CD4-positive, alpha-beta T cell treated with Interleukin-21 for 1 hour (primary cell): ENCODE measurements at places on chromosomes 7 and 10.

DNA sequence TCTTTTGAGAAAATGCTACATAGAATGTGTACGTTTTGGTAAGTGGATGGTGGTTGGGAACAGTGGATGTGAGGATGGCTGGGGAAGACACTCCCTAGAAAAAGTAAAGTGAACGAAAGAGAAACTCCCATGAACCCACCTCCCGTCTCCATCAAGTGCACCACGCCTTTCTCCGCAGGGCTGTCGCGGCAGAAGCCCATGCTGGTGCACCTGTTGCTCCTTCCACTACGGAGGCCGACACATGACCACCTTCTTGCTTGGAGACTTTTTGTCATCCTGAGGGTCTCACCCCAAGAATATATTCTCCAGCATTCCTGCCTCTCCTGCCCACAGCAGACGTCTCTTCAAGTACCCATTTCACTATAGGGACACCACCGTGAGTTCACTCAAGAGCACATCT is 630.4 kb upstream of the PFKP start:
- no peak for DNase-seq

- DNase-seq = no peak
Observed at GRCh38 chr10:110372656-110373055, 67.9 kb upstream of the SMNDC1 start.

DNA sequence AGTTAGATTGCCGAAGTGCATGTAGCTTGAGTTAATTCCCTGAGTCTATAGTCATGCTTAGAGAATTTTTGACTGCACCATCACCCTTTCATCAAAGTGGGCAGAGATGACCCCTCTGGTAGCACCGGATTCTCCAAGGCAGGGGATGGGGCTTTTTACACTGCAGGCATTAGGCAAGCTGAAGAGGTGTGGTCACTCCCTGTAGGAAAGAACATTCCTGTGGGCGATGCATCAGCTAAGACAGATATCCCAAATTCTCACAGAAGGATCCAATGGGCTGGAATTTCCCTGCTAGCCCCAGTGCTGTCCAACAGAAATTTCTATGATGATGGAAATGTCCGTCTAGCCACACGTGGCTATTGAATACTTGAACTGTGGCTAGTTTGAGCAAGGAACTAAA is 118.2 kb downstream of the ADAM12 start:
- no peak for DNase-seq

- no peak for DNase-seq
Observed at GRCh38 chr7:31082017-31082416, 29.9 kb downstream of the ADCYAP1R1 start.

GRCh38 chr10:61320257-61320587 is 133.0 kb downstream of the TMEM26 start:
- DNase-seq = no peak

GRCh38 chr10:78972160-78972946 is 96.4 kb upstream of the ZMIZ1 start:
- DNase-seq = no peak

DNA sequence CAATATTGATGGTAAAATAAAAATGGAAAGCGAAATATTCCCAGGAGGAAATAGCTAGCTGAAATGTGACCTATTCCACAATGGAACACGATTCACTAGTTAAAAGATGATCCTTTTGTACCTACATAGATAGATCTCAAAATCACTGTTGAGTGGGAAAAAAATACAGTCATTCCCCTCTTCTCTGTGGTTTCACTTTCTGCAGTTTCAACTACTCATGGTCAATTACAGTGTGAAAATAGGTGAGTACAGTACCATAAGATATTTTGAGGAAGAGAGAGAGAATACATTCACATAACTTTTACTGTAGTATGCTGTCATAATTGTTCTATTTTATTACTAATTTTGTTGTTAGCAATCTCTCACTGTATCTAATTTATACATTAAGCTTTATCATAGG is 56.0 kb upstream of the COL13A1 start:
- no peak for DNase-seq

GRCh38 chr10:104127411-104127810 is 5.4 kb downstream of the SFR1 start:
- peak; percentile 12 for DNase-seq

- DNase-seq = no peak
Observed at GRCh38 chr10:4246881-4247358, 461.9 kb upstream of the KLF6 start.

- no peak for DNase-seq
Observed at GRCh38 chr7:116851671-116852070, 10.7 kb upstream of the CAPZA2 start.
